NB4 (cell line): ENCODE measurements at places on chromosomes 5 and 9.
A peak's percentile ranks its signal among the peaks of the same experiment; 100 is the strongest.

DNA sequence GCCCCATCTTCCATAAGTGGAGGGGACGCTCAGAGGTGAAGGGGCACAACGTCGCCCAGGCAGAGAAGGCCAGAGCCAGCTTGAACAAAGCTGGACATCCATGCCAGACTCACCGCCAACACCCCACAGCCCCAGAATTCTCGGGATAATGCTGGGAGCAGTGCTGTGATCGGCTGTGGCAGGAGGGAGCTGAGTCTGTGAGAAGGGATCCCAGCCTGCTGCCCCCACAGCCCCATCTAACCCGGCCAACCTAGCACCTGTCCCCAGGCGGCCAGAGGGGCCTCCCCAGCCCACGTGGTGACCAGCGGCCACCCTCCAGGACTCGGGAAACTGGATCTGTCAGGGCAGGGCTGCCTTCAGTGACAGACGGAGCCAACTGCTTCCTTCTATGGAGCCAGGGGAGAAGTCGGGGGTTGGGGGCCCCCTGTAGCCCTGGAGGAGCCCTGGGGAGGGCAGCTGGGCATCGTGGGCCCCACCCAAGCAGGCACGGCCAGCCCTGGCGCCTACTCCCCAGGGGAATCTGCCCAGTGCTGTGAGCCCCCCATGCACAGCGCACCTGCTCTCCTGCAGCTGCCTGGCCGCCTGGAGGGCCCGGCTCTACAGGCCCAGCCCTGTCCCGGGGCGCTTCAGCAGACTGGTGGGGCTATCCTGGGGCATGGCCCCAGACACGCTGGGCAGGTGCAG, 6.0 kb downstream of the BRD3 start:
- no peak for DNase-seq

GRCh38 chr9:77999231-77999631, 32.4 kb downstream of the GNAQ start:
- DNase-seq, result no peak

GRCh38 chr5:56517011-56517416, 283.9 kb upstream of the ANKRD55 start:
- peak; percentile 56 for DNase-seq

GRCh38 chr9:36721846-36722588, 149.3 kb downstream of the MELK start:
- no peak for DNase-seq

DNA sequence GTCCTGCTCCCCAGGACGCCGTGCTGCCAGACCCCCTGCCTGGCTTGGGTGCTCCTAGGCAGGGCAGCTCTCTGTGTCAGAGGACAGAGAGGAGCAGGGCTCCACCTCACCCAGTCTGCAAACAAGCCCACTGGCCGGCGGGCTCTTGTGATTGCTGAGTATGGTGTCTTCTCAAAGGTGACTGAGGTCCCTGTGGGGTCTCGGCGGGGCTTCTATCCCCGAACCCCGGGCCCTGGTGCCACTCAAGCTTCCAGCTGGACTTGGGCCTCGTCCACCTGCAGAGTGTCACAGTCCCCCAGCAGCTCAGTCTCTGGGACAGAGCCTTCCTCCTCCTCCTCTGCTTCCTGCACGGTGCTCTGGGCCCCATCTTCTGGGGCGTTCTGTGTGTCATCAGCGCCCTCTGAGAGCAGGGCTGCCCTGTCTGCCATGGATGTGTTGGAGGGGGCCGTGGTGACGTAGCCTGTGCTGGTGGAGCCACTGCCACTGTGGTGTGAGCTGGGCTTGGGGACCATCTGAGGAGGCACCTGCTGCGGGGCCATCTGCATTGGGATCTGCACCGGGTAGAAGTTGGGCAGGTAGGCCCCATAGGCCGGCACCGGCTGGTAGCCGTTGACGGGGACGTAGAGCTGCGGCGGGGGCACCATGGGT, 226.5 kb downstream of the ROR2 start:
- no peak for DNase-seq

- DNase-seq, result no peak
These were observed 193.6 kb upstream of the RASA1 start for GRCh38 chr5:87074072-87074471.
